ENCODE measurements at places on chromosomes 6 and 20. TPM values are rescaled to one million over a fixed set of nuclear protein-coding genes. Genes with fewer than 3 reads are reported as not detected.

Gene VIP
- not detected for total RNA-seq

Gene TRIM15
- not detected for total RNA-seq

GRCh38 chr20:36202891-36203338 is 33.4 kb upstream of the AAR2 start:
- peak; percentile 85 for DNase-seq

- DNase-seq, result no peak
Measured at GRCh38 chr6:85192186-85192585, 257.7 kb upstream of the NT5E start.

Gene GPX5
- total RNA-seq, result not detected

DNA sequence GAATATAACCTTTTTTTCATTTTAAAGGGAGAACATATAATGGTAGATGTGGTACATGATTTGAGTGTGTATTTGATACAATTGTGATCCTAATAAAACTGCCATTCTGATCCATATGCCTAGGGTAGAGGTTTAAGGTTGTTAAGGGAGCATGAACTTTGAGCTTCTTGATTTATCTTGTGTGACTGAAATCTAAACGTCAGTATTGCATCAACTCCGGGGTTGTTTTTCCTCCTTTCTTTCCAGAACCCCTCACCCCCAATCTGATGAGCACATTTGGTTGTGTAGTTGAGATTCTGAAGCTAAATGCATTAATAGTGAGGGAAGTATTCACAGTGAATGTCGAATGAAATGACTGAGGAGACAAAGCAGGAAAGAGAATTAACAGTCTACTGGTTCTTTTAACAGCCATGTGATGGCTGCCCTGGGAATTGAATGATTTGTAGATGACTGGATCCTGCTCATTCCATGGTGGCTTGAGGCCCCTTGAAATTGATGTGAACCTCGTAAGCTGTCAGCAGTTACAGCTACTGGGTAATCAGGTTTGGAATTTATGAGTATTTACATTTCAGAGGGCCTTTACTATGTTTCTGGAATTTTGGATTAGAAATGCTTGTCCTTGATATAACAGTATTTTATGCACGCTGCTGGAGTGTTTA is 44.8 kb downstream of the FARS2 start:
- no peak for DNase-seq

Gene XKR7
- not detected for total RNA-seq

Gene NKX2-2
- not detected for total RNA-seq

Gene FBXO30
- 7.2 TPM for total RNA-seq

GRCh38 chr6:36229223-36229622 is 32.7 kb downstream of the BRPF3 start:
- no peak for DNase-seq

Gene C6orf15
- total RNA-seq, result not detected

DNA sequence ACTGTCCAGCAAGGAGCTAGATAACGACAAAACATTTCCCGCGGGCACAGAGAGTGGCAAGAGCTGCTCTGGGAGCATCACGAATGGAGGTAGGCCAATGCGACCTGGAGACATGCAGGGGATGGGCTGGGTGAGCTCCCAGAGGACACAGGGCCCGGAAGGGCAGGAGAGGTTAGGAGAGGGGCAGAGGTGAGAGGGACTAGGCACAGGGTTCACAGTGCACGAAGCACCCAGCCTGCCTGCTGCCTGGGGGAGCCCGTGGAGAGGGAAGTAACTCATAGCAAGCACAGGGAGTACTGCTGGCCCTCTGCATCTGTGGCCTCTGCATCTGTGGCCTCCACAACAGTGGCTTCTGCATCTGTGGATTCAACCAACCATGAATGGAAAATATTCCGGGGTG is 126.5 kb downstream of the HUS1B start:
- DNase-seq, result no peak

DNA sequence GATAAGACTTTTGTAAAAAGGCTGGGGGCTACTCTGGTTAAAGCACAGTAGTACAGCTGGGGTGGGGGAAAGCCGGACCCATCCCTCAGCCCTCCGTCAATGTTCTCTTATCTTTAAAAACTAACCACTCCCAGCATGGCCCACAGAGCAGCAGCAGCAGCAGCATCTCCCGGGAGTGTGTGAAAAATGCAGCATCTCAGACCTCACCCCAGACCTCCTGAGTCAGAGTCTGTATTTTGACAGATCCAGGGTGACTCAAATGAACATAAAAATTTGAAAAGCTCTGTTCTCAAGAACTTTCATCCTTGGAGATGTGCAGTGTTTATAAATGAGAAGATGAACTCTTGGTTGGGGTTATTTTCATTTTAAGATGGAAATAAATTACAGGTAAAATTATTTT is 277.7 kb upstream of the ECI2 start:
- no peak for DNase-seq

DNA sequence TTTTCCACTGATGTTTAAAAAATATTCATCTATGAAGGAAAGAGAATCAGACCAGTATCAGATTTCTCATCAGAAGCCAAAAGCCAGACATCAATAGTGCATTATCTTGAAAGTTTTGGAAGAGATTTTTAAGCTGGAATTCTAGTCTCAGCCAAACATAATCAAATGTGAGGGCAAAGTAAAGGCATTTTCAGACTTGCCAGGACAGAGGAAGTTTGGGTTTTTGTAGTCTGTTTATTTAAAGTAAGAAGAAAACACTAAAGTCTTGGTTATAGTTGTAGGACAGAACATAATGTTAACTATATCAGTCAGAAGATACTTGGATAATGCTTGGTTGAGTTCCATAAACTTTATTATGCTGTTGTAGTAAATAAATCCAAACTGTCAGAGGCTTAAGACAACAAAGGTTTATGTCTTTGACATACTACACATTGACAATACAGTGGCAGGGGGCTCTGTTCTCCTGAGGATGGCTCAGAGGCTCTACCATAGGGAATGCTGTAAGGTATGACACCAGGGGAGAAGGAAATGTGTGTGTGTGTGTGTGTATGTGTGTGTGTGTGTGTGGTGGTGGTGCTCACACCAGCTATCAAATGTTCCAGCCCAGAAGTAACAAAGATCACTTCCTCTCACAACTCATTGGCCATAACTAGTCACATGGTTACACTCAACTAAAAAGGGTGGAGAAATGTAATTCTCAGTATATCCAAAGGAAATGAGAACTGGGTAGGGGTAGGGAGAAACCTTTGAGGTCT is 26.7 kb upstream of the YWHAB start:
- no peak for DNase-seq

- DNase-seq, result no peak
Measured at GRCh38 chr6:118548136-118548535, at the start of gene PLN. PLN (plus strand) TSS chr6:118548296; CDS start chr6:118558922, 10,626 bp downstream.

DNA sequence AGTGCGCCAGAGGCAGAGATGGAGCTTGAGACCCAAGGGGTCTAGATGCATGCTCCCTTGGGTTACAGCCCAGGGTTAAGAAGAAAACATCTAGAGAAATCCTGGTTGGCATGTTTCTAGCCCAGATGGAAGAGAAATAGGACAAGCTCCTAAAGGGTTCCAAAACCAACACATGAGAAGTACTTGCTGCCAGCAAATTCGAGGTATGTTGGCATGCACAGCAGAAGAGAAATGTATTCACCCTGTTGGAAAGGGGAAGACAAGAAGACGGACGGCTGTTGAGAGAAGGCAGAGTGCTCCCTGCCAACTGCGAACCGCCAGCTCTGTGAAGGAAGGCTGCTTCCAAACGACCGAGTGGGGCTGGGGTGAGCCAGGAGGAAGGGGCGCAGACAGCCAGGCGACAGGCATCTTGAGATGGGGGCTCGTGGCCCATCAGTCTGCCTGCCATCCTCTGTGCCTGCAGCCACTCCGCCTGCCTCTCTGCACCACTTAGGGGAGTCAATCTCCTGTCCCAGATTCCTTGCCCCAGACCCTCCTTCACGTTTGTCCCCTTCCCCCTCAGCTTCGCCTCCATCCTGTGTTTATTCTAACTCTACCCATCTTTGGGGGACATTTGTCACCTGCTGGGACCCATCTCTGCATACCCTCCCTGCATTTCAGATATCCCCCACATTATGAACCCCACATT is 249.2 kb downstream of the CDC5L start:
- no peak for DNase-seq

DNA sequence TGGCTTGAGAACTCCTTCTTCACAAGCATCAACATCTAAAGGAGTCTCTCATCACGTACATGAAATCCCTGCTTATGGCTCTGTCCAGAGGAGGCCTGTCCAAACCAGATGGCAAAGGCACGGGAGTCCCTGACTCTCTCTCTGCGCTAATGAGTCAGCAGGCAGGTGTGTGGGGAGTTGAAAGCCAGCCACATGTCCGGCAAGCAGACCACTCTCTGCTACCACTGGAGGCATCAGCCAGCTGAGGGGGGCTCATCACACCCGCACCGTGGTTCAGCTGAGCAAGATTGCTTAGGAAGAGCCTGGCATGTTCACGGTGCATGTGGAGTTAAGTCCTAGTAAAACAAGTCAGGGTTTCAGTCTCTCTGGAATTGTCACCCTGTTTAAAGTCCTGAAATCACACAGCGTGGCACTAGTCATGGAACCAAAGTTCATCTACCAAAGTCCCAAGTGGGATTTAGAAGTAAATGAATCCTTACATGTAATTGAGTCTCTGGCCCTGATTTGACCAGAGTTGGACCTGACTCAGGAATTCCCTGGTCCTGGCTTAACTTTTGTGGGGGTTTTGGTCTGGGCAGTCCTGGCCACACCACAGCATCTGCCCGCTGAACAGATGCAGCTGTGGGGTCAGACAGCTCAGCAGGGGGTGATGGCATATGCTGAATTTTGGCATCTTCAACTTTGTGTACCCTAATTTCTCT is 155.2 kb upstream of the RIN2 start:
- no peak for DNase-seq

GRCh38 chr20:23823111-23823510 is 3.4 kb downstream of the CST2 start:
- no peak for DNase-seq

Gene RING1
- total RNA-seq, result 41.2 TPM

Gene MAS1
- total RNA-seq, result not detected

DNA sequence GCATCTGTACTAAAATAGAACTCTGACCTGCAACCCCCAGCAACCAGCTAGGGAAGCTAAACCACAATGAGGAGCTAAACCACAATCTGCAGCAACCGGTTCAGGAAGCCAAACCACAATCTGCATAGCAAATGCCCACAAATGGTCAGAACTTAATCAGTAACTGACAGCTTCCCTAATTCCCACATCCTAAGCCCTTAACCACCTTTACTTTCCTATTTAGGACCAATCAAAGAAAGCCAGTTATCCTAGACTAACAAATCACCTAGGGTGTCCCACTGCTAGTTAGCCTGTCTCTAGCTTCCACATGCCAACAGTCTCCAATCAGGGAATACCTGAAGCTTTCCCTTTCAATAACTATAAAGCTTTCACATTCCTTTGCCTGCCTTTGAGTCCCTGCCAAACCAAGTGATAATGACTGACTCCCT is 424.6 kb upstream of the PTCHD4 start:
- DNase-seq, result no peak

Gene CFB
- total RNA-seq, result 2.1 TPM

DNA sequence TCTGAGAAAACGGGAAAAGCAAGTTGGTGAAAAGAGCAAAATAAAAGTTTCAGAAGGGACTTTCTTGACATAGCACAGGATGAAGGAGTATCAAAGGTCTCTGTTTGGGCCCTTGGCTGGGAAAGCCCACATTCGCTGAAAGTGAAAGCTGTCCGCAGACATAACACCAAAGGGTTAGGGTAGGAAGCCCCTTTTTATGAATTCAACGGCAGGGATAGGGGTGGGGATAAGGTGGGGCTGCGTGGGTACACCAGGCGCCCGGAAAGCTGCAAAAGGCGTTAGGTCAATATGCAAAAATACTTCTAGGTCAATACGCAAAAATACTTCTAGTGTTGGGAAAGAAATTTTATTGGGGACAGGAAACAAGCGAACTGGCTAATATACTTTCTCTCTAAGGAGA is 135.1 kb downstream of the OR2B2 start:
- DNase-seq, result no peak

GRCh38 chr20:32966382-32966781 is 37.9 kb downstream of the SUN5 start:
- DNase-seq, result no peak

- DNase-seq, result no peak
Measured at GRCh38 chr6:107511511-107511993, 21.6 kb downstream of the SOBP start.

Gene OXT
- 0.89 TPM for total RNA-seq

GRCh38 chr20:49207076-49207475 is 12.1 kb upstream of the DDX27 start:
- DNase-seq, result no peak

Gene MKKS
- 10.0 TPM for total RNA-seq

GRCh38 chr20:31864521-31865400 is 5.6 kb downstream of the DUSP15 start:
- no peak for DNase-seq

DNA sequence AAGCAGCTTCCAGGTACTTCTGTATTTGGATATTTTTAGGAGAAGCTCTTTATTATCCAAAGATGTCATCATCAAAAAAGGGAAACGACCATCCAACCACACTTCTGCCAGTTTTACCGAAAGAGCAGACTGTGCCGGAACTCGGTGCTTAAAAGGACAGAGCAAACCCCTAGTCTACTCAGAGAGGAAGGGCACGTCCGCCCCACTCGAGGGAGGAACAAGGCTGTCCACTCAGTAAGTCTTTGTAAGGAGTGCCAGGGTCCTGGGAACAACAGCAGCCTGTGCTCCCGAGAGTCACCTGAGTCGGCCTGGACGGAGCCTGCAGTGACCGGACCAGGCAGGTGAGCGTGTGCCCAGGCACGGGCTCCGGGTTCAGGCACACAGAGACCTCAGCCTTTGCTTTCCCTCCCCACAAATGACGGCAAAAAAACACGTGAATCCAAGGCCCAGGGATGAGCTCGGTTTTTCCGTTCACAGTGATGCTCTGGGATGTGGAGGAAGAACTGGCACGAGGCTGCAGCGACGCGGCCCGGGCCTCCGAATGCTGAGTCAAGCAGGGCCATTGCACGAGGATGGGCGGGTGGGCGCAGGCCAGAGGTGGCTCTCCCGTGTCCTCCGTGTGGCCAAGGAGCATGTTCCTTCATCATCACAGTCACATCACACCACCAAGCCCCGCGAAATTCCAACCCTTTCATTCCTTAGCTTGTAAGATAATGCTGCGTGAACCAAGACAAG is 17.4 kb upstream of the SLCO4A1 start:
- no peak for DNase-seq

- no peak for DNase-seq
Measured at GRCh38 chr6:25535632-25536225, 116.3 kb upstream of the SCGN start.

Gene MUCL3
- total RNA-seq, result not detected

GRCh38 chr6:147238164-147238563 is 33.9 kb downstream of the STXBP5 start:
- no peak for DNase-seq

GRCh38 chr20:24543168-24543567 is 73.7 kb downstream of the SYNDIG1 start:
- no peak for DNase-seq

DNA sequence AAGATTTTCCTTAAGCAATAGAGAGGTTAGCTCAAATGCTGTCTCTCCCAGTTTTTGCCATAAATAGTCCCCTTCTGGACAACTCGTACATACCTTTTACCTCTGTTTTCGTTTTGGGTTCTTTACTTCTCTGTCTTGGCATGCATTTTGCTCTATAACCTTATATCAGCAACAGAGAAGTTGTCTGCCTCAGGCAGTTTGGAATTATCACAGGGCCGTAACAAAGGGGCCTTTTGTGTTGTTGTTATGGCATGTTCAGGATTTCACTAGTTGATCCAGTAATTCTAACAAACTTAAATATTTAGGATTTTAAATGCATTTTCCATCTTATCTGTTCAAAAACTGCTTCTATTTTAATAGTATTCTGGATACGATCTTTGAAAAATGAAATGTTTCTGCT is 259.8 kb downstream of the CD109 start:
- no peak for DNase-seq
